ENCODE measurements at places on chromosomes 7 and 10.

DNA sequence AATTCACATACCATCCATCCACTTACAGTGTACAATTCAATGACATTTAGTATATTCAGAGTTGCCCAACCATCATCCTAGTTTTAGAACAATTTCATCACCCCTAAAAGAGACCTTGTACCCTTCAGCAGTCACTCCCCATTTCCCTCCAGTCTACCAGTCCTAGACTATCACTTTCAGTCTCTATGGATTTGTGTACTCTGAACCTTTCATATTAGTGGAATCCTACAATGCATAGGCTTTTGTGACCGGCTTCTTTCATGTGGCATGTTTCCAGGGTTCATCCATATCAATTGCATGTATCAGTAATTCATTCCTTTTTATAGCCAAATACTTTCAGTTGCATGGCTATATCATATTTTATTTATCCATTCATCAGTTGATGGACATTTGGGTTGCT is 53.5 kb upstream of the SEMA3E start:
- DNase-seq, result no peak

GRCh38 chr7:24284699-24285506 is 913 bp downstream of the NPY start:
- peak; percentile 11 for DNase-seq

DNA sequence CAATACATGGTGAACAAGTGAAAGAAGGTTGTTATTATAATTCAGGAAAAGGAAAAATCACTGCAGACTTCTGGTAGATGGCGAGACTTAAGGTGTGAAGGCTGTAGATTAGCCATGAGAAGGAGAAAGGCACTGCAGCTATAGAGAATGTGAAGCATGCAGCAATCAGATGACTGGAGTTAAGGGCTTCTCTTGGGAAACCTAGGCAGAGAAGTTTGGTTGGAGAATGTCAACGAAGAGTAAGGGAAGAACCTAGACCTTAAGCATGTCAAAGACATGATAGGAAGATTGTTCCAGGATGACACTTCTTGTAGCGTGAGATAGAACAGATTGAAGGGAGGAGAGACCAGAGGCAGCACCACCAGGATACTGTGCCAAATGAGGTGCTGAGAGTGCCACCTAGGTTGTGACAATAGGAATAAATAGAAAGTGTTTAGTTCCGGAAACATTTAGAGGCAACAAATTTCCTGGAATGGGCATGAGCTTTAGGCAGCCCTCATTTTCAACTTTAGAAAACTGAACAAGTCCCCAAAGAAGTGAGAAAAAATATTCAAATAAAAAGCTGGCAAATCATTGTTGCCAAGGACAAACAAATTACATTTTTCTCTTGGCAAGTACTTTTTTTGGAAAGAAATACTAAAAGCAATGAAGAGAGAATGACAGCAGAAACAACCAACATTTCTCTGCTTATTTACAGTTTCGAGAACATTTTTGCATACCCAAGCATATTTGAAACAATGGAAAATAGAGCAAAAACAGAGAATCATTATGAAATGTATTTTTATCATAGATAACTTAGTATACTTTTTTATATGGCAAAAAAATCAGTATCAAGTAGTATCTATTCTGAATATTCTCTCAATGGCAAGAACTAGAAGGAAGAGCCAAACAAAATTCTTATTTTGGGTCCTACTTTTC is 4.9 kb downstream of the LRRC17 start:
- DNase-seq, result no peak

GRCh38 chr7:40500219-40500618 is 365.4 kb downstream of the SUGCT start:
- DNase-seq, result no peak

DNA sequence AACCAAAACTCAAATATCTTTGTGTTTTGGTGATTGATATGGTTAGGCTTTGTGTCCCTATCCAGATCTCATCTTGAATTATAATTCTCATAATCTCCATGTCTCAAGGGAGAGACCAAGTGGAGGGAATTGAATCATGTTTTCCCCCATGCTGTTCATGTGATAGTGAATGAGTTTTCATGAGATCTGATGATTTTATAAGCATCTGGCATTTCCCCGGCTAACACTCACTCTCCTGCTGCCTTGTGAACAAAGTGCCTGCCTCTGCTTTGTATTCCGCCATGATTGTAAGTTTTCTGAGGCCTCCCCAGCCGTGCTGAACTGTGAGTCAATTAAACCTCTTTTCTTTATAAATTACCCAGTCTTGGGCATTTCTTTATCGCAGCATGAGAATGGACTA is 419.5 kb downstream of the SH2D4B start:
- DNase-seq, result no peak

DNA sequence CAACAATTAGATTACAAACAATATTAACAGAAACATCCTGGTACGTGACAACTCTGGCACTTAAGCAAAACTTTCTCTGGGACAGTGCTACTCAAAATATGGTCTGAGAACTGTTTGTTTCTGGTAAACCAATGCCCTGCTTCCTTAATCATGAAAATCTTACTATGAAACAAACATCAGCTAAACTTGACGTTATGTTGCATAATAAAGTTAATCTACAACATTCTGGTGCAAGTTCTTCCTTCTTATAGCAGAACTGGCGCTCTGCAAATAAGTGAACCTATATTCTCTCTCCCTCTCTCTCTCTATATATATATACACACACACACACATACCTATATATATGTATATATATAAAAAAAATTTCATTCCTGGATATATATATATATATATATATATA is 7.8 kb downstream of the C7orf33 start:
- DNase-seq, result no peak

- no peak for DNase-seq
These were observed 6.3 kb downstream of the CALML5 start for GRCh38 chr10:5492929-5493576.

DNA sequence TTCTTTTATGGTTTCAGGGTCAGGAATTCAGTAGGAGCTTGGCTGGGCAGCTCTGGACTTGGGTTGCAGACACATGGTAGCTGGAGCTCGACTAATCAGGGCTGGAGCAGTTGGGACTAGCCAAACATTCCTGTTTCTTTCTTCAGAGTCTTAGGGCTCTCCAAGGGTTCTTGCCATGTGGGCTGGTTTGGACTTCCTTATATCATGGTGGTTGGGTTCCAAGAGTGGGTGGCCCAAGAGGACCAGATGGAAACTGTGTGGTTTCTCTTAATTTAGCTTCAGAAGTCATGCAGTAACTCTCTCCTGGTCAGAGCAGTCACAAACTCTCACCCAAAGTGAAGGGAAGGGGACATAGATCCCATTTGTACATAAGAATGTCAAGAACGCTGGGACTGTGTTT is 270.1 kb upstream of the FZD1 start:
- DNase-seq, result no peak

DNA sequence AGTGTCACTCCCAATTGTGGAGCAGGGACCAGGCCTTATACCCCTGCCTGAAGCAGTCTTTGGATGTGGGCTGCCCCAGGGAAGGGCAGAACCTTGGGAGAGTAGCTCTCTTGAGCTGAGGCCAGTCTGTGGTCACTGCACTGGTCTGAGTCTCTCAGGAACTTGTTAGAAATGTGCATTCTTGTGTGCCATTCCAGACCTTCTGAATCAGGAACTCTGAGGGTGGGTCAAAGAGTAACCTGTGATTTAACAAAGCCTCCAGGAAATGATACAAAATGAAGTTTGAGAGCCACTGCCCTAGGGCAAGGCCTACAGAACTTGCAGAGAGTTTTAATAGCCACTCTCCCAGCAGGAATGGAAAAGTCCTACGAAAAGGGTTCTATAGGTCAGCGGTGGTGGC is 68.1 kb downstream of the LYZL1 start:
- no peak for DNase-seq

- DNase-seq, result no peak
These were observed 369.3 kb downstream of the CALN1 start for GRCh38 chr7:72042855-72043254.

- no peak for DNase-seq
These were observed 62.4 kb downstream of the INHBA start for GRCh38 chr7:41640487-41640886.

- DNase-seq, result no peak
These were observed 113.3 kb downstream of the ITGA8 start for GRCh38 chr10:15606377-15606776.

- DNase-seq, result no peak
These were observed 114.6 kb downstream of the CYTH3 start for GRCh38 chr7:6157685-6158423.

GRCh38 chr10:101261702-101262101 is 32.4 kb upstream of the LBX1 start:
- DNase-seq, result no peak

GRCh38 chr10:126430512-126430911 is 42.2 kb upstream of the ADAM12 start:
- DNase-seq, result no peak

DNA sequence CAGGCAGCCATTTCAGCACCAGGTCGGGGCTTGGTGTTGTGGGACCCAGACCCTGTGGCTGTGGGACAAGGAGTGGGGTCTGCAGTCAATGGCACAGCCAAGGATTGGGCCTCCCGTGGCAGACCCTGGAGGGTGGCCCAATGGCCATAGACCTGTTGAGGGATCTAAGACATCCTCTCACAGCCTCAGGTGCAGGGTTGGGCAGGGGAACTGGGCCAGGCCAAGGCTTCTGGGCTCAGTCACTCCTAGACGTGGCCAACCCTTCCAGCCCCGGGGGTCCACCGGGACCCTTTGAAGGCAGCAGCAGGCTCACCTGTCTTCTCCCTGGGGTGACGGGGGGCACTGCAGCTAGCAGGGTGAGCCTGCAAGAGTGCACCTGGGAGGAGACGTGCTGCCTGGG is 45.7 kb upstream of the DPYSL4 start:
- peak; percentile 2 for DNase-seq

- DNase-seq, result no peak
These were observed 9.9 kb downstream of the PIP4K2A start for GRCh38 chr10:22704471-22704911.

GRCh38 chr7:15433151-15433550 is 128.7 kb downstream of the AGMO start:
- no peak for DNase-seq

DNA sequence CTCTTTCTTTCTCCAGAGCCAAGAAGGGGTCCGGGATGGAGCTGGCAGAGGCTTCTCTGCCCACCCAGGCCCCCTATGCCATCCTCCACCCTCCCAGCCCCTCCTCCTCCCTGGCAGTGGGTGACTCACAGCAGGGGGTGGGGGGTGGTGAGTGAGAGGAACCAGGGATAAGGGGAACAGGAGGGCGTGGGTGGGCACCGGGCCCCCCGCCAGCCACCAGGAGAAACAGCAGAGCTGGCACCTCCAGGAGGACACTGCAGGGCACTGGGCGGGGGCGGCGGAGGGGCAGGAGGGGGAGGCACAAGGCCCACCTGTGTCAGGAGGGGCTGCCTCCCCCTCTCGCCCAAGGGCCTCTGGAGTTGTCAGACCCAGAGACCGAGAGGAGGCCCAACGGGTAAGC is 56.0 kb downstream of the CAMK2B start:
- no peak for DNase-seq

- DNase-seq, result no peak
These were observed 25.0 kb downstream of the MAPK8 start for GRCh38 chr10:48331436-48331835.

GRCh38 chr7:39921506-39922175 is 28.4 kb upstream of the CDK13 start:
- DNase-seq, result no peak

DNA sequence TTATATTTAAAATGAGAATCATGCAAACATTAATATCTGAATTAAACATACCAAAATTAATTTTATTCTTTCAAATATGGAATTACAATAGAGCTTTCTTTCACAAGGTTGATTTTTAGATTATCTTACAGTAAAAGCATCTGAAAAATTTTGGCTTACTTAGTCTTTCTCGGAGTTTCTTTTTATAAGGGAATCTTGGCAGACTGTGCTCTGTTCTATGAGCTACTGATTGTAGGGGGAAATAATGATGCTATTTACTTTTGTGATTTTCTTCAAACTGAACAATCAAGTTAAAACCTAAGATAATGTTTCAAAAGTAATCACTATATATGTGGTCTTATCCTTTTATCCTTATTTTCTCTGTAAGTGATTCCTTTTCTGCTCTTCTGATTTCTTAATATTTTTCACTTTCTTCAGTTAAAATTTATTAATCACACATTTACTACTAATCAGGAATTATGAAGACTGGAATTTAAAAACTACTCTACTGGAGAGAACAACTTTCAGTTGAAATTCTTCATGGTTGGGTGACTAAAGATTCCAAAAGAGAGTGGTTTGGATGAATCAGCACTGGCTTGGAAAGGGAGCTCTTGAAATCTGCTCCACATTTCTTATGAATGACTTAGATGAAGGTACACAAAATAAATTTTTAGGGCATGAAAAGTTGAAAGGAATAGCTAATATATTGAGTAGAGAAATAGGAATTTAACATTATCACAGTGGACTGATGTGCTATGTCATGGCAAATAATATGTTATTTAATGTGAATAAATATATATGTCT is 103.9 kb downstream of the PPP1R9A start:
- no peak for DNase-seq

DNA sequence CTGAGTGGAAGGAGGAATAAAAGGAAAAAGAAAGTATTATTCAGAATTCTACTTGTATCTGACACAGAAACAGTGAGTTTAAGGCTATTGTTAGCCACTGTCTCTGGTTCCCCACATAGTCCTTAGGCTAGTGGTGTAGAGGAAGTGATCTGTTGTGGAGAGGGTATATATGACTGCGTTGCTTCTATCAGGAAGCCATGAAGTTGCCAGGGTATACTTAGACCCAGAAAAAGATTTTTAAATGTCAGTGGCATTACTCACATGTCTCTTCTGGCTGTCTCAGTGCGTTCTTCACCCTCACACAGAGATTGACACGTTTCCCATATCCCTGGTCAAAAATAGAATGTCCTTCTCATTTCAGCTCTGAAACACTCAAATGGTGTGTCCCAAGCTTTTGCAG is 72.7 kb downstream of the SEM1 start:
- DNase-seq, result no peak

Measured in activated CD4-positive, alpha-beta T cell treated with anti-CD3 and anti-CD28 coated beads for 36 hours (primary cell).